Stimulated activated CD4-positive, alpha-beta T cell treated with anti-CD3 and anti-CD28 coated beads, Interleukin-15, amount 100 ng/mL, for 1 hour (primary cell): ENCODE measurements at places on chromosomes 3 and 15.

GRCh38 chr15:62883938-62884479 is 158.5 kb upstream of the TPM1 start:
- DNase-seq: no peak

DNA sequence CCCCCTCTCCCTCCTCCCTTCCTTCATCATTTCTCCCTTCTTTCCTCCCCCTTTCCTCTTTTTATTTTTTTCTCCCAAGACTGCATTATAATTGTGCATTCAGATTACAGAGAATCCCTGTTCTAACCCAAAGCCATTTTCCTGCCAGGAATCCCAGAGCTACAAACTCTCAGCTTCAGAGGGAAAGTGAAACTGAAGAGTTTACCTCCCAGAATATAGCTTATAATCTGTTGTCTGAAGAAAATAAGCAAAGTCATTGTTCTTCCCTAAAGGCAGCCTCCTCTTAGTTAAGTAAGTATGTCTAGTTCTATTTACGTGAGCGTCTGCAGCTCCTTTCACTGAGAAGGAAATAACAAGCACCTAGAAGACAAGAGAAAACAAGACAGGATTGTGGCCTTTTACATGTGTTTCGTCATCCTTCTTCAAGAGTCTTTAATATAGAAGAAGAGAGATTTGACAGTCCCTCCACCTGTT is 97.2 kb downstream of the CHST2 start:
- DNase-seq: no peak

DNA sequence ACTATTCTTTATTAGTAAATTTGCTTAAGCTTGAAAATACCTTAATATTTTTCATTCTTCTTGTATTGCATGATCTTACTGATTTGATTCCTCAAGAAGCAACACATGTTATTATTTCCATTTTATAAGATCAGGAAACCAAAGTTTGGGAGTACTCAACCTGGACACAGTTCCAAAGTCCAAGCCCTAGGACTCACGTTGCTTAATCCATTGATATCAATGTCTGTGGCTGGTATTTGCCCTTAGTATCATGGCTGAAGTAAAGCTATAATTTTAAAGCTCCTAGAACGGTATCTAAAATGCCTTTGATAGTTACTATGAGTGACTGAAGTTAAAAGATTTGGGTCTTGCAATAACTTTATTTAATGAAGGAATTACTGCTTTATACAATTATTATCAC is 1045.3 kb downstream of the TUSC7 start:
- no peak for DNase-seq

GRCh38 chr3:188284455-188285212 is 130.7 kb downstream of the LPP start:
- DNase-seq: no peak

DNA sequence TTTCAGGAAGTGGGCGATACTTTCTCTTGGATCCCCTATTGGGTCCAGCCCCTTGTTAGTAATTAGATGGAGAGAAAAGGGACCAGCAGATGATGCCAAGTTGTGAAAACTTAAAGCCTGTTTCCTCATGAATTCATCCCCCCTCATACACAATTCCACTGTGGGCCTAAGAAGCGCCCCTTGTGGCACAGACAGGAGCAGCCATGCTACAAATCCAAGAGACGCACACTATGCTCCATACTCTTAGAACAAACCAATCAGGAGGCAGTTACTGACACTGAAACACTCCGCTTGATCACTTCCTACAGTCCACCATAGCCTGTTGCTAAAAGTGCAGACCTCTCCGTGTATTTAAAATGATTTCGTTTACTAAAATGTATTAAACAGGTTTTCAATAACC is 111.3 kb upstream of the ARRDC4 start:
- no peak for DNase-seq

DNA sequence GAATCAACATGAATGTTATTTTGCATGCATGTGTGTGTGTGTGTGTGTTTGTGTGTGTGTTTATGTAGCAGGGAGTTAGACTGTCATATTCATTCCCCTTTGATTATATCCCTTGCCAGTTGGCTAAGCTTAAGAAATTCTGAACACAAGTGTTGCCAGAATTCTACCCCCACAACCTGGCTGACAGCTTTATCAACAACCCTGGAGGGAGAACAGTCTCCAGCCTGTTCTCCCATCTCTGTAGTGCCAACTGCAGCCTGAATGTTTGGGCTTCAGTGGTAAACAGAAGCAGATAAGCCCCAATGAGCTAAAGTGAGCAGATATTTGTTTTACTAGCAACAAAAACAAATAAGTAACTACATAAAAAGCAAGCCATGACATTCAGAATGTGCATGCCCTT is 162.6 kb upstream of the ABI3BP start:
- DNase-seq: no peak

- DNase-seq: no peak
These were observed 324.1 kb downstream of the ZIC1 start for GRCh38 chr3:147733217-147733616.

DNA sequence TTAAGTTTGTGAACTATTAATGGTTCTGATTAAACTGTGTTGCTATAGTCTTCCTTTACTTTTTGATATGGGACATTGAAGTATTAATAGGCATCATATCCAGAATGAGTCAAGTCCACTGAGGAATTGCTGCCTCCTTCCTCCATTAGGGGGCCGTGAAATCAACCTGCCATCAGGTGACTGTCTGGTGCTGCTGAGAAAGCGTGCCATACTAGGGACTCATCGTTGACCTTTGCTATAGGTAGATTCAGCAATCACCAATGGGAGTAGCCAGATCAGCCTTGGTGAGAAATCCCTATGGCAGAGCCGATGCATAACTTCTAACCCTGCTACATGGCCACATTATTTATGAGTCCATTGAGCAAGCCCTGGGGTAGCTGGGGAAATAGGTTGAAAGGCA is 30.1 kb upstream of the SLC28A2 start:
- DNase-seq: no peak

- no peak for DNase-seq
These were observed 164.0 kb downstream of the ROBO2 start for GRCh38 chr3:77203851-77204250.

GRCh38 chr3:122405015-122405414 is 10.8 kb downstream of the WDR5B start:
- no peak for DNase-seq

- no peak for DNase-seq
These were observed 51.7 kb downstream of the PCSK6 start for GRCh38 chr15:101437618-101438481.
